ENCODE measurements at places on chromosomes 12 and 14. TPM values are rescaled to one million over a fixed set of nuclear protein-coding genes. Genes with fewer than 3 reads are reported as not detected.

GRCh38 chr12:121240484-121241101, 30.7 kb downstream of the P2RX4 start:
- DNase-seq, result peak; percentile 93

- DNase-seq, result peak; percentile 26
Observed at GRCh38 chr14:20522332-20522731, 17.0 kb downstream of the RNASE10 start.

DNA sequence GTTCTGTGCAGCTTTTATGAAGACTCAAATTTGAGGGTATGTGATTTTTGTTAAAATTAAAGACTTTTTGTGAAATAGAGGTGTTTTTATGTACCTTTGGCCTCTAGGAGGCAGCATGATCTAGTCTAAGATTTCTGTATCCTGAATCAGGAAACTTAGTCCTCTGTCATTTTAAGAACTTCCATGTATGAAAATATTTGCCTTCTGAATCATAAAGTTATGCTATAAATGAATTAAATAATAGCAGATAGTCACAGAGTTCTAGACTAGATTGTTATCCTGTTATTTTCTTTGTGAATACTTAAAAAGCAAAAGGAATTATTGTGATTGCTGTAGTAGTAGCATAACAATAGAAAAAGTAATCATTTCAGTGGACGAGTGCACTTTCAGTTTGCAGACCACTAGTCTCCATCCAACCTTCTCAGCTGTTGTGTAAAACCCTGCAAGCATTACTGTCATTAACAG, 56.3 kb downstream of the FGD4 start:
- no peak for DNase-seq

GRCh38 chr14:68208218-68208617, 388.6 kb downstream of the RAD51B start:
- DNase-seq, result no peak

DNA sequence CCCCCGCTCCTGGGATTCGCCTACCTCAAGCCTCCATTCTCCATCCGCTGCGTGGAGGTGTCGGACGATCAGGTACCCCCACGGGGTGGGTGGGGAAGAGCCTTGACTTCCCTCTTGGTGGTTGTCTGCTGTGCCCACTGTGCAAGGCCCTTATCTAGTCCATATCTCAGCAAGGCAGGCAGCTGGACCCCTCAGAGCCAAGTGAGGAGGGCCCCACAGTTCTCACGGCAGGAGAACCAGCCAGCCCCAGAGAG, 39.9 kb downstream of the MMAB start:
- no peak for DNase-seq

DNA sequence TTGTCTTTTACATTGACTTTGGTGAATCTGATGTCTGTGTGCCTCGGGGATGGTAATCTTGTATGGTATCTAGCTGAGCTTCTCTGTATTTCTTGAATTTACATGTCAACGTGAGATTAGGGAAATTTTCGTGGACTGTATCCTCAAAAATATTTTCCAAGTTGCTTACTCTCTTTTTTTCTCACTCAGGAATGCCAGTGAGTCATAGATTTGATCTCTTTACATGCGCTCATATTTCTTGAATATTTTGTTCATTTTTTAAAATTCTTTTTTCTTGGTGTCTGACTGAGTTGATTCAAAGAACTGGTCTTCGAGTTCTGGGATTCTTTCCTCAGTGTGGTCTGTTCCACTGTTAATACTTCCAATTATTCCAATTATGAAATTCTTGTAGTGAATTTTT, 207.7 kb downstream of the RAD51B start:
- DNase-seq, result no peak

DNA sequence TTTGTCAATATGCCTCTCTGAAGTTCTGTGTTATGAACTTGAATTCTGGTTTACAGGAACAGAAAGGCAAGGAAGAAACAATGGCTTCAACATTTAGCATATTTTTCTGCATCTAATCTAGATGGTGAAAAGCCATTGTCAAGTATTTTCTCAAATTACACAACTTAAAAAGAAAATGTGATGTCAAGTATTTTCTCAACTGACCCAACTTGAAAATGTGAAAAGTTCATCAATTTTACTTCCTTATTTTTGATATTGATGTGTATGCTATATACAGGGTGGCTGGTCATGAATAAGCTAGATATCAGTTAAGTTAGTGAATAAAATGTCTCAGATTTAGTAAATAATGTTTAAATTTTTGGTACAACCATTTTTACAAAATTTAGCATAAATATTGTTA, 196.7 kb downstream of the ALX1 start:
- DNase-seq, result no peak

DNA sequence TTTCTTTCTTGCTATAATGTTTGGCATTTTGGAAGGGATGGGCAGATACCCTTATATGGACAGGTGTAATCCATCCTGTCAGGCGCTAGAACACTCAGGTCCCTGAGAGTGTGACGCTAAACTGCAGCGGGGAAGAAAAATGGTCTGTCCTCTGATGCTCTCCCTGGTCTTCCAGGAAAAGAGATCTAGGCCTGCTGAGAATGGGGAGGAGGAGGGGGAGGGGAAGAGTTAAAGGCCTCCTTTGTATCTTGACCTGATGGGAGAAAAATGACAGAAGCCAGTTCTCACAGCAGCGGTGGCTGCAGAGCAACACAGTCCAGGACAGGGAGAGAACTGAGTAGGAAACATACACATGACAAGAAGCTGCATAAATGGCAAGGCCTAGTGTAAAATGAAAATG, 61.1 kb downstream of the RPS6KA5 start:
- DNase-seq, result no peak

DNA sequence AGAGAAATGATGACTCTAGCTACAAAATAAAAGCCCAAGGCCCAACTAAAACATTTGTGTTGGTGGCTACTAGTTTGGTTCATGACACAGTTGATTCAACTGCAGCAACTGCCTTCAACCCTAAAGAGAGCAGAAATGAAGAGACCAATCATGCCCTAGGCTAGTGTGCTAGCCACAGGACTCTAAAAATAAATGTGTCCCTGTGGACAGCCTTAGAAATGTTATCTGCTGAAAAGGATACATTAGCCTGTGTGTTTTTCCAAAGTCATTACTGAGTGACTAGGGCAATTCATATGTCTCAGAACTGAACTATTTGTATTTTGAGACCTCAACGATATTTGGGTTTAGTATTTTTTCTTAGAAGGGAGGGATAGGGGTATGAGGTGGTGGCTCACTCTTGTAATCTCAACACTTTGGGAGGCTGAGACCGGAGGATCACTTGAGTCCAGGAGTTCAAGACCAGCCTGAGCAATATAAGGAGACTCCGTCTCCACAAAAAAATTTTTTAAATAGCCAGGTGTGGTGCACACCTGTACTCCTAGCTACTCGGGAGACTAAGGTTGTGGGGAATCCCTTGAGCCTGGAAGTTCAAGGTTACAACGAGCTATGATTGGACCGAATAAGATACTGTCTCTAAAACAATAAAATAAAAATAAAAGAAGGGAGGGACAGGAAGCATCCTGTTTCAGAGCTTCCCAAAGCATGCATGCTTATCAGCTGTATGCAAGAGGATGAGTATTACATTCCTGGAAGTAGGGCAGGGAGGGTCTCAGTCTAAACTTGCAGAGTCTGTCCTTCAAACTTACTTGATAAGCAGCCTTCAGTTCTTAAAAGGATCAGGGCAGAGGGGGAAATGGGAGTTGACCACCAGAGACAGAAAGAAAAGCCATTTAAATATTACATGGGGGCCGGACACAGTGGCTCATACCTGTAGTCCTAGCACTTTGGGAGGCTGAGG, 29.6 kb upstream of the NAP1L1 start:
- DNase-seq, result peak; percentile 37

DNA sequence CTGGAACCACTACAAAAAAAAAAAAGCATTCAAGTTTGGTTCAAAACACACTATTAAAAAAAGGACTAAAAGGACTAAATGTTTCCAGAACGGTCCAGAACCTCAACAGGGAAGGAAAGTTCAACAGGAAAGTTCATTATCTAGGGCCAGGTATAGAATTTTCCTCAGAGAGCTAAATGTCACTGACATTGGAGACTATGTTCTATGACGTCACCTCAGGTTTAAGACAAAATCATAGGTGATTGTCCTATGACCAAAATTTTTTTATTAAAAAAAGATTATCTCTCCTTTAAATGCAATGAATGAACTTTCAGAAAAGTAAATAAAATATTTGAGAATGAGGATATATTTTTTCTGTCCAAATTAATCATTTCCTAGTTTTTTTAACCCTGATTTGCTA, 746.7 kb upstream of the USP15 start:
- no peak for DNase-seq

GRCh38 chr12:59977779-59978178, 381.9 kb downstream of the SLC16A7 start:
- DNase-seq, result no peak

DNA sequence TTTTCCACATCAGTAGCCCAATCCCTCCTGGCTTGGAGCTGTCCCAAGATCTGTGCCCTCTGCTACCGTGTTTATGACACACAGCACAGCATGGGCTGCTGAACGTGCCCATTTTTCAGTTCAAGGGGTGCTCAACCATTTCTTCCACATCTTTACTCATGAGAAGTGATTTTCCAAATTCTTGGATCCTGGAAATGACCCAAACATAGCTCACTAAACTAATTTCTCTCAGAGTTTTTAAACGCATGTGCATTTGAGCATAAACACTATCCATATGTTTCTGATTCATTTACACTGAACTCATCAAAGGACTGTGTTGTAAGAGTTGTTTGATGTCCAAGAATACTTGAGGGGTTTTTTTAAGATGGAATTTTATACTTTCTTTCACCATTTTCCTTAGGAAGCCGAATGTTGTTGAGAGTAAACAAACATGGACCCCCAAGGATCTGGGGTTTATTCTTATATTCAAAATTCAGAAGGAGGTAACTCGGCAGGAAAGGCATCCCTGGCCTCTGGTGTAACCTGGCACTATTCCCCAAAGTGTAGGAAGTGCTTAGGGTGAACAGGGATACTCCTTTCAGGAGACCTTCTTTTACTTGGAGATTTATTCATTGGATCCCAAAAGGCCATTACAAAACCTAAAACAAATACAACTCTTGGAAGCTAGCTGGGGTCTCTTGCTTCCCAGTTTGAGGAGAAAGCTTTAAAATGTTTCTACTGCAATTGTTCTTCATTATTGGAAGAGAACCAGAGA, 215.0 kb downstream of the BMP4 start:
- DNase-seq, result no peak

GRCh38 chr12:52305921-52306705, 14.8 kb upstream of the KRT81 start:
- DNase-seq, result no peak

- no peak for DNase-seq
Observed at GRCh38 chr14:99562856-99563748, 40.9 kb downstream of the CCDC85C start.

DNA sequence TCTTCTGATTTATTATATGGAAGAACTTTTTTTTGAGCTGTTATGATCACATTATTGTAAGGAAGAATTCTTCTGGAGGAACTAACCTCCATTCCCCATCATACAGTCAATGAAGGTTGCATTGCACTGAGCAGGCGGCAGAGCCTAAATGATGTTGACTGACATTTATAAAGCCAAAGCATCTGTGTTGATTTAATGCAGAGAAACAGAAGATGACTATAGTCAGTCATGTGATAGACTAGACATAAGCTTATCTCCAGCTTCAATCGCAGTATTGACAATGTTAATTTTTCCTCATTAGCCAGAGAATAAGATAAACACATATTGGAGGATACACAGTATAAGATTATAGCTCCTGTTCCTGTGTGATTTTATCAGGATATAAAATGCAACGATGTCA, 82.0 kb downstream of the PRICKLE1 start:
- no peak for DNase-seq

DNA sequence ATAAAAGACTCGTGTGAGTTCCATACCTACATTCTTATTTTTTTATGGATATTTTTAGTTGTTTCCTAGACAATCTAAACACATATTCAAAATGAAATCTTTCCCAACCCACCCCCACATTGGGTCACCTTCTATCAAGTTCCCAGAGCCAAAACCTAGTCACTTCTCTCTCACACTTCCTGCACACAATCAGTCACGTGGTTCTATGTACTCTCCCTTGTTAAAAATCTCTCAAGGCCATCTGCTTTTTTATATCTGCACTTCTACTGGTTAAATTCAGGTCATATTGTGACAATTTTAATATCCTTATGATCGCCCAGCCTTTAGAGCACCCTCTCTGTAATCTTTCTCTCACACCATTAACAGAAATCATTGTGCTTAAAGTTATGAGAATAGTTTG, 175.0 kb upstream of the SYT10 start:
- DNase-seq, result no peak

DNA sequence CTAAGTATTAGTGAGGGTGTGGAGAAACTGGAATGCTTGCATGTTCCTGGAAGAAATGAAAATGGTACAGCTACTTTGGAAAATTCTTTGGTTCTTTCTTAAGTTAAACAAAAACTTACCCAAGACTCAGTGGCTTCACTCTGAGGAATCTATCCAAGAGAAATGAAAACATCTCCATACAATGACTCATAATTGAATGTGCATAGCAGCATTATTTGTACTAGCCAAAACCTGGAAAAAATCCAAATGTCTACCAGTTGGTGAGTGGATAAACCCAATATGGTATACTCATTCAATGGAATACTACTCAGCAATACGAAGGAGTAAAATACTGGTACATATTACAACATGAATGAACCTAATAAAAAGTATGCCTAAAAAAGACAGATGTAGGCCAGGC, 18.0 kb upstream of the CRACR2A start:
- no peak for DNase-seq

- no peak for DNase-seq
Observed at GRCh38 chr14:54715811-54716210, 148.9 kb downstream of the SAMD4A start.

- DNase-seq, result no peak
Observed at GRCh38 chr14:32531942-32532515, 202.9 kb downstream of the AKAP6 start.

Gene AKAP3
- 0.39 TPM for total RNA-seq

Gene PLEKHD1
- 0.17 TPM for total RNA-seq

Gene TAS2R7
- total RNA-seq, result not detected

Gene TTC8
- total RNA-seq, result 29.9 TPM

Gene ESPL1
- 2.0 TPM for total RNA-seq

Gene ALX1
- total RNA-seq, result 0.39 TPM

Gene TEX22
- 0.19 TPM for total RNA-seq

Gene C12orf56
- total RNA-seq, result not detected

Gene SLC39A5
- not detected for total RNA-seq

Gene DCN
- total RNA-seq, result 1,556 TPM

Gene RASSF8
- 81.0 TPM for total RNA-seq

Gene CALM1
- 520 TPM for total RNA-seq

Gene TAS2R9
- not detected for total RNA-seq
